ENCODE measurements at places on chromosomes 12 and 14.

- DNase-seq = no peak
Observed at GRCh38 chr12:122995503-122996187, 15.2 kb downstream of the ARL6IP4 start.

DNA sequence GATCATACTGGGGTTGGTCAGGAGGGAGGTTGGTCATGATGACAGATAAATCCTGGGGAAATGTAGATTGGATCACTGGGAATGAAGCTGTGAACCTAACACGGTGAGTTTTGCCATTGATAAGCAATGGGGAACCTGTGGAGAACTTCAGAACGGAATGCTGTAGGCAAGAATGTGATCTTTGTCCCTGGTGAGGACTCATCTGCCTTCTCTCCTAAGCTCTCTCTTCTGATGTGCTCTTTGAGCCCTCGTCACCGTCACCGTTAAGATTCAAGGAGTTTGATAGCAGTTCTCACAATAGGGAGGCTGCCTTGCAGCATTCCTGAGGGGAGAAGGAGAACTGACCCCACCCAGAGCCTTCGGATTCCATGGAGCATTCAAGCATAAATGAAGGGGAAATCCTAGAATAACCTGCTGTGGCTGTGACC, 217.6 kb downstream of the ANO6 start:
- no peak for DNase-seq

DNA sequence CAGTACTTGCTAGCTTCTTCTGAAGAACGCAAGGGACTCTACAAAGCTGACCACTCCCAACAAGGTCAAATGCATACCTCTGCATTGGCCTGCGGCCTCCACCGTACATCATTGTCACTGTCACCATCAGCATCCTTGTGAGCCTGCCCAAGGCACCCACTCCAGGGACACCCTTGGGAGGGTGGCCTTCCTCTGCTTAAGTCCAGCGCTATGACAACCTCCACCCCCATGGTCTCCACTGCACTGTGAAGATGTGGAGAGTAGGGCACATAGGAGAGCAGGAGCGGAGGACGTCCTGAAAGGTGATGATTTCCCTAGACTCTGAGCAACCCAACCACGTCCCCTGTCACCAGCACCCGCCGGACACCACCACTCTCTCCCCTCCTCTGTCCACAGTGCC, 252.8 kb downstream of the ALG10 start:
- no peak for DNase-seq

DNA sequence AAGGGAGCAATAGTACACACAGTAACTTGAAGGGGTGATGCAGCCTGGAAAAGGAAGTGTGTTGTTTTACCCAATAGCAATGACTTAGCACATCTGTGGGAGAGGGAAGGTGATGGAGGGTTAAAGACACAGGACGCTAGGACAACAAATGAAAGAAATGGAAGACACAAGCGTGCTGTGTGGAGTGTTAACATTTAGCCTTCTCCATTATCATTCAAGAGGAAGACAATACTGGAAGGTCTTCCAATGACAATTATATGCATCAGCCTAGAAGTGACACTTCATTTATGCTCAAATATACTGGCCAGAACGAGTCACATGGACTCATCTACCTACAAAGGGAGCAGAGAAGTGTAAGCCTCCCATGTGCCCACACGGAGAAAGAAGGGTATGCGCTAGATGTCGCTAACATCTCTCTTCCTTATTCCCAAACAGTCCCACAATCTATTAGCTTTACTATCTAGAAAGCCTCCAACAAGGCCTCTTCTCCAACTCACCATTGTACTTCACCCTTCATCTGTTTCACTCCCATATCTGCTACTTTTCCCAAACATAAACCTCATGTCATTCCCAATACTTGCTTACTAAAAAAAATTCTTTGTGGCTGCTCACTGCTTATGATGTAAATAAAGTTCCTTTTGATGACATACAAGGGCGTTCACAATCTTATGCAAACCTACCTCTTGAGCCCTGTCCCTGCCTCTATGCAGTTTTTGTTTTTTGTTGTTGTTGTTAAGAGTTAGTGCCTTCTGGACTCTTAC, 20.3 kb downstream of the PPM1H start:
- DNase-seq = no peak

DNA sequence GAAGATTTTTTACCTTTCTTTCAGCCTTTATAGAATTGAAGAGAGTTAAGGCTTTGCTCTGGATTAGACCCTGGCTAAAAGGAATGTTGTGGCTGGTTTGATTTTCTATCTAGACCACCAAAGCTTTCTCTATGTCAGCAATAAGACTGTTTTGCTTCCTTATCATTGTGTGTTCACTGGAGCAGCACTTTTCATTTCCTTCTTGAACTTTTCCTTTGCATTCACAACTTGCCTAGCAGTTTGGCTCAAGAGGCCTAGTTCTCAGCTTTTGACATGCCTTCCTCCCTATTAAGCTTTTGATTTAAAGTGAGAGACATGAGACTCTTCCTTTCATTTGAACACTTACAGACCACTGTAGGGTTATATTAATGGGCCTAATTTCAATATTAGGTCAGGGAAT, 64.1 kb upstream of the USP15 start:
- DNase-seq = no peak

- DNase-seq = no peak
Observed at GRCh38 chr12:66964629-66965028, 285.8 kb upstream of the GRIP1 start.

- no peak for DNase-seq
Observed at GRCh38 chr14:89669193-89669592, 252.2 kb upstream of the FOXN3 start.

GRCh38 chr12:68102731-68103130, 56.8 kb downstream of the IFNG start:
- no peak for DNase-seq

- no peak for DNase-seq
Observed at GRCh38 chr12:56898938-56899337, 35.3 kb downstream of the SDR9C7 start.

GRCh38 chr14:31268216-31268615, 60.6 kb upstream of the HECTD1 start:
- no peak for DNase-seq

- no peak for DNase-seq
Observed at GRCh38 chr14:32933629-32934072, 5.0 kb upstream of the NPAS3 start.

DNA sequence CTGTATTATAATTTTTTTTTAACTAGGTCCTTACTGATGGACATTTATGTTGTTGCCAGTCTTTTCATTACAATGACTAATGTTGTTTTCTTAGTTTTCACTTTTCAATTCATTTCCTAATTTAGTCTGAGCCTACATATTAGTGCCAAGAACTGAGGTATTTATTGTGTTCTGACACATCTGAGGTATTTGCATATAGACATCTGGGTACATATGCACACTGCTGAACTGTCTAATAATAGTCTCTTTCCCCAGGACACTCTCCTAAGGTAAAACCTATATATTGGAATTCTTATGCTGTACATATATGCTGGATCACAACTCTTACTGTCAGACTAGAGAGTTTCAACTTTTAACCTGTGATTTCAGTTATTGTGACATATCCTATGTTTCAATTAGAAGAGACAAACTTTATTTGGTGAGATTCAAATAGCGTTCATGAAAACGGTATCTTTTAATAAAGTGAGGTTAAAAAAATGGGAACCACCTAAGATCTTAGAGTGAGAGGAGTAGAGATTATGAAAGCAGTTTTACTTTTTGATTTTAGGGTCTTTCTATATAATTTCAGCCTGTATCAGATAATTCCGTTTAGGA, 263.2 kb downstream of the RAD51B start:
- no peak for DNase-seq

DNA sequence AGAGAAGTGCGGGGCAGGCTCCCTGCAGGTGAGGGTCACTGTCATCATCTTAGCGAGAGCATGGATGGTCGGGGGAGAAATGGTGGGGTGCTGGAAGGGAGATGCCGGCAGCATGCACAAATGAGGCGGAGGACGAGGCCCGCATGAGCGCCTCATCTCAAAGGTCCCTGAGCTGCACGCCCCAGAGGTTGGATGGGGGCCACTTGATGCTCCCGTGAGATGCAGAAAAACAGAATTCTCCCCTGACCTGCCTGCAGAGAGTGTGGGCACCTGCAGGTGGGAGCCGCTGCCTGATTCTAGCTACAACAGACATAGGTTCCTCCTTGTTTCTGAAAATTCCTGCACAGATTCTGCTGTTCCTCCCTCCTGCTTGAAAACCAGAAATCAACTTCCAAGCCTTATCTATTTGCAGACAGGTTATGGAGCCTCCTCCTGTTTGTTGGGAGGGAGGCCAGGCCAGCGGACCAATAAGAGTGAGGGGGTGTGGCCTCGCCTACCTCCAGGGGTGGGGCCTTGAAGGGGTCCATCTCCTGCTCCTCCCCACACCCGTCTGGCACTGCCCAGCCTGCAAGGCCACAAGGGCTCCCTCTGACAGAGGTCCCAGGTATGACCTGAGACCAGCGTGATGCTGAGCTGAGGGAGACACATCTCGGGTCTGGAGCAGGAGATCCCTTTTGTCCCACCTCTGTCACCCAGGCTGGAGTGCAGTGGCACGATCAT, 67.2 kb downstream of the KDM2B start:
- no peak for DNase-seq

GRCh38 chr14:75626396-75626795, 34.3 kb downstream of the ERG28 start:
- no peak for DNase-seq

- DNase-seq = no peak
Observed at GRCh38 chr12:64395739-64396138, 5.2 kb upstream of the C12orf56 start.

DNA sequence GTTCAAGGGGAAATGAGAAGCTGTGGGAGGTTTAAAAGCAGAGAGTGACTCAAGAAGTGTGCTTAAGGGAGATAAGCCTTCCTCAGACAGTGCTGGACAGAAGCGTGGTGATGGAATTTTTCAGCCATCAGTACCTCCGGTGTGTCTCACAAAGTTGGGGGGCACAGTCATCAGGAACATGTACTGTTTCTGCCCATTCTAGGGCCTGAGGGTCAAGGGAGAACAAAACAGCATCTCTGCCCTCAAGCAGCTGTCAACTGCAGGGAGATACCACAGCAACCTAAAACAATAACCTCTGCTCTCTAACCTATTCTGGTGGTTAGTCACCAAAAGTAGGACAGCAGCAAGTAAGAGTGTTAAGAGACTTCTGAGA, 2.0 kb upstream of the STON2 start:
- no peak for DNase-seq

DNA sequence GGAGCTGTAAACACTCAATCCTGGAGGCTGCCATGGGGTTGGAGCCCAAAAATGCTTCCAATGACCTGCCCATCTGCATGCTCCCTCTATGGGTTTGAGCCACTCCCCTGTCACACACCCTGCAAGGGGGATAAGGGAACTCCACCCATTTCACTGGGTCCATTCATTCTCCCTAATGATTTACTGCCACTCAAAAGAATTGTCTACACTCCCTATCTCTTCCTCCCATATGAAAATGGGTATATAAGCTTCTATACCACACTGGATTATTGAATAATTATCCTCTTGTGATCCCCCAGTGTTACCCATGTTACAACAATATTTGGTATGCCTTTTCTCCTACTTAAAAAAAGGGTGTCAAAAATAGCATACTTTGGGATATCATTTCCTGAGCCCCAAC, 260.8 kb upstream of the CCDC196 start:
- DNase-seq = no peak

GRCh38 chr14:104577426-104577825, 2.1 kb upstream of the C14orf180 start:
- DNase-seq = no peak

GRCh38 chr12:24127919-24128721, 178.7 kb upstream of the SOX5 start:
- no peak for DNase-seq

DNA sequence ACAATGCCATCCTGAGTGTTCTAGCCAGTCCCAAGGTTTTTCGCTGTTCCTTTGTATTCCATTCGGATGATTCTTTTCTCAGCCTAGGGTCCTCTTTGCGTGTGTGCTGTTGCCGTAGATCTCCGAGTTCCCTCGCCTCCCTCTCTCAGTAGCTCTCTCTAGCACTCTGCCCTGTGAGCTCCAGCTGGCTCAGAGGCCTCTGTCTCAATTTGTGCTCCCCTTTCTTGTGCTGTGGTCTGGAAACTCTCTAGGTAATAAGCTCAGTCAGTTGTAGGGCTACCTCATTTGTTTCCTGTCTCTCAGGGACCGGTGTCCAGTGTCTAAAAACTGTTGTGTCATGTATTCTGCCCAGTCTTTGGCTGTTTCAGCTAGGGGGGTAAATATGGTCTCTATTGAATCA, 179.3 kb downstream of the PCNX1 start:
- DNase-seq = no peak

DNA sequence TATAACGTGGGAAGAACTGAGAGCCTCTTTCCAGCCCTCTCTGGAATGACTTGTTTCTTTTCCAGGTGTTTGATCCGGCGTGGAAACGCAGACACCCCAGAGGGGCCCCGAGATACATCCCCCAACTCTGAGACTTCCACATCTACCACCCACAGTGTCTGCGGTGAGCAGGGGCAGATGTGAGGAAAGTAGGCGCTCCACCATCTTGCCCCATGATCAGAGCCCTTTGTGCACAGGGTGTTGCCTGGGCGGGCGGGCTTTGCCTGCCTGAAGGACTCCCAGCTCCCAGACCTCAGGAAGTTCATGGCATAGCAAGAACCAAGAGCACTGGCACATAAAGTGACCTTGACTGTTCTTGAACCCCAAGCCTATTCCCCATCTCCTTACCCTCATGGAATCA, 2.8 kb downstream of the CARMIL3 start:
- DNase-seq = no peak

DNA sequence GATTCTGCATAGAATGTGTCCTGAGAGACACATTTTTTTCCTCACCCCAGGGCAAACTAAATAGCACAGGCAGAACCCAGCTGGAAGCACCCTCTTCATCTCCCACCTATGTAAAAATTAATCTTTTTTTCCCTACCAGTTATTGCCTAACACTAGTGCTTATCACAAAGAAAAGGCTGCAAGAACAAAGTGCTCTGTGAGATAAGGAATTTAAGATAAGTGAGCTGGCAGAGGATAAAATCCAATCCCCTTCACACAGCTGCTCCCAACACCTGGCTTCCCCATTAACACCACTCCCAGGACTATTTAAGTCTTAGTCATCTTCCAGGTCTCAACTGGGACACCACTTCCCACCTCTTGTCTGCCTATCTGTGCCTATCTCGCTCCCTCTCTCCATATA, 75.2 kb downstream of the TTC9 start:
- DNase-seq = no peak

GRCh38 chr14:30596935-30597334, 25.2 kb upstream of the SCFD1 start:
- DNase-seq = no peak

DNA sequence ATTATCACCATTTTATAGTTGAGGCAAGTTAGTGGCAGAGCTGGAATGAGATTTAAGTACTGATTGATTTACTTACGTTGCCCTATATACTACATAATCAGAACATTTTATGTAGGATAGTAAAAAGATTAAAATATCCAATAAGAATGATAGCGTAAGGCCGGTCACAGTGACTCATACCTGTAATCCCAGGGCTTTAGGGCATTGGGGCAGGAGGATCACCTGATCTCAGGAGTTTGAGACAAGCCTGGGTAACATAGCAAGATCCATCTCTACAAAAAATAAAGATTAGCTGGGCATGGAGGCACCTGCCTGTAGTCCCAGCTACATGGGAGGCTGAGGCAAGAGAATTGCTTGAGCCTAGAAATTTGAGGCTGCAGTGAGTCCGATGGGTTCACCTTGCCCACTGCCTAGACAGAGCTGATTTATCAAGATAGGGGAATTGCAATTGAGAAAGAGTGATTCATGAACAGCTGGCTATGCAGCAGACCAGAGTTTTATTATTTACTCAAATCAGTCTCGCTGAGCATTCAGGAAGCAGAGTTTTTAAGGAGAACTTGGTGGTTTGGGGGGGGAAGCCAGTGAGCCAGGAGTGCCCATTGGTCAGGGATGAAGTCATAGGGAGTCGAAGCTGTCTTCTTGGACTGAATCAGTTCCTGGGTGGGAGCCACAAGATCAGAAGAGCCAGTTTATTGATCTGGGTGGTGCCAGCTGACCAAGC, 24.7 kb upstream of the SGPP1 start:
- DNase-seq = no peak
